H54 (cell line): ENCODE measurements at places on chromosomes 2 and 18.

GRCh38 chr2:241359481-241360045 lies 3.5 kb downstream of the FARP2 start:
- no peak for DNase-seq

DNA sequence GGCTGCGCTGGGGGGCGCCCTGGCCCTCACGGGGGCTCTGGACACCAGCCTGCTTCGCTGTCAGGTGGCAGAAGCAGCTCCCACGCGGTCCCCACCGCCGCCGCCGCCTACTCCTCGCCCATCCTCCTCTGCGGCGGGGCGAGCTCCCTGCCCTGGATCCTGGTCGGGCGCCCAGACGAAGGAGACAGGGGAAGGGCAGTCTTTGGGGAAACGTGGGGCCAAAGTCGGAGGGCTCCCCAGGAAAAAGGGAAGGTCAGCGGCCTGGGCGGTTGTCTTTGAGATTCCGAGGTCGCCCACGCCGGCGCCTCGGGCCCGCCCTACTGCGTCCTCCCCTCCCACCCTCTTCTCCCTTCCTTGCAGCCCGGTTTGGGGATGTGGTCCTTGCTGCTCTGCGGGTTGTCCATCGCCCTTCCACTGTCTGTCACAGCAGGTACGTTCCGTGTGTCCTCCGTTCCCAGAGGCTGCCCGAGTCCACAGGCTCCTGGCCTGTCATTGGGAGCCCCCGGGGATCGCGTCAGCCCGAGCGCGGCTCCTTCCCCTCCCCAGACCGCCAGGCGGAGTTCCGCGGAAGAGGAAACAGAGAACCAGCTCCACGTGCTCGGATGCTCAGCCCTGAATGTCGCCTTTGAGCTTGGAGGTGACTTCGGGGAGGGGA lies 800 bp downstream of the IL1RL2 start:
- DNase-seq = no peak

DNA sequence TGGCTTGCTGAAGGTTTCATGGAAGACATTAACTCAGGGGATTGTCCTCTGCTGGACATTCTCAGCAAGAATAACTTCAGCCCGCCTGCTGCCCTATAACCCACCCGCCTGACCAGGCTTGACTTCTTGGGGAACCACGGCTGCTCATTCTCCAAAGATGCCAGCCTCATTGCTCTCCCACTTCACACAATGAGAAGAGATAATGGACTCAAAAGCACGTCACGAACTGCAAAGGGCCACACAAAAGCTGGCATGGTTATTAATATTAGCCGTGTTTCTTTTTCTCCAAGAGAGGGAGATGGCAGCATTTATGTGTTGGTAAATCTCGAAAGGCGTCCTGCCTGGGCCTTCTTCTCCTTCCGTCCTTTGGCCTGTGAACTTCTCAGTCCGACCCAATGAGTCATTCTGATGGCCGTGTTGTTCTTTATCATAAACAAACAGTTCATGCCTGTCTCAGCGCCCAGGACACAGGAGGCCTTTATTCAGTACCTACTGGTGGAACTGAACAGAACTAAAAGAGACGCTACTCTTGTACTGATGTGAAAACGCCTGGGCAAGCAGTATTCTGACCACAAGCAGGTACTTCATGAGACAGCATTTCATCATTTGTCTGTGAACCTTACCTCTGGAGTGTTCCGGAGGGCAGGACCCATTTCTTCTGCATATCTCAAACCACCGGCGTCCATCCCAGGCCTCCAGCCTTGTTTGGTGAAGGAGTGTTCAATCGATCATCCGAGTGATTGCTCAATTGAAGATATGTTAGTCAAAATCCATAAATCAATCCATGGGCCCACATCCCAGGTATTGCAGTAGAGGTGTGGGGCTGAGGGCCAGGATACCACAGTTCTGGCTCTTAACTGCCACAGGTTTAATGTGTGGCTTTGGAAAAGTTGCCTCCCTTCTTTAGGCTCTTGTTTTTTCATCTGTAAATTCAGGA lies 25.1 kb upstream of the KLHL29 start:
- DNase-seq = no peak

- no peak for DNase-seq
These were observed 5.0 kb downstream of the CXCR2 start for GRCh38 chr2:218130822-218131221.

DNA sequence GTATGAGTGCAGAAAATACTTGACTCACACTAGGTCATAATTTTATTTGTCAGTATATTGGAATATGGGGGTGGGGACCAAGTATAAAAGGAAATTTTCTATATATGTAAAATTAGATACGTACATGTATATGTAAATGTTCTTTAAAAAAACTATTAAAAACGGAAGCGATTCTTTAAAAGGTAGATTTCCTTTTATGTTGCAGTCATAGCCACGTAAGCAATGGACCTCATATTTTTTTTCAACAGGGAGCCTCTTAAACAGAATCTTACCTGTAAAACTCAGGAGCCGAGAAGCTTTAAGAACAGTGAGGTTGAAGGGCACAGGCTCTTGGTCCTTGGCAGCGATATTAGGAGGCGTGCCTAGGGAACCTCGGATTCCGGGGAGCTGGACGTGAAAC lies 3.3 kb downstream of the RHBDD1 start:
- no peak for DNase-seq

GRCh38 chr2:175805442-175806124 lies 196.5 kb downstream of the LNPK start:
- no peak for DNase-seq

- no peak for DNase-seq
These were observed 38.2 kb upstream of the GLI2 start for GRCh38 chr2:120697471-120697870.

DNA sequence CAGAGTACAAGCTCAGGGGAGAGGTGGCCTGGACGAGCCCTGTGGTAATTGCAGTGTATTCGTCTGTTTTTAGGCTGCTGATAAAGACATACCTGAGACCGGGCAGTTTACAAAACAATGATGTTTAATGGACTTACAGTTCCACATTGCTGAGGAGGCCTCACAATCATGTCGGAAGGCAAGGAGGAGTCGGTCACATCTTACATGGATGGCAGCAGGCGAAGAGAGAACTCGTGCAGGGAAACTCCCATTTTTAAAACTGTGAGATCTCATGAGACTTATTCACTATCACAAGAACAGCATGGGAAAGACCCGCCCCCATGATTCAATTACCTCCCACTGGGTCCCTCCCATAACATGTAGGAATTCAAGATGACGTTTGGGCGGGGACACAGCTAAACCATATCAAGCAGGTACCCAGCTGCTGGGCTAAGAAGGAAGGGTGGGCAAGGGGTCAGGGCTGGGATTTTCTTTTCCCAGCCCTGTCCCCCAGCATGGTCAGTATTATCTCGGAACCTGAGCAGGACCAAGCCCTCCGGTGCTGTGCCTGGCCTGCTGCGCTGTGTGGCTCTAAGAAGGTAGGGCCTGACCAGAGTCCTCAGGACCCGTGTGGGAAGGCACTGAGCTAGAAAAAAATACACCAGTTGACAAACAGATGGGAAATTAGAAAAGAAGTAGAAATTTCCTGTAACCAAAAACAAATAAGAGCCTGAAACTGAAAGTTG lies 78.6 kb upstream of the SH3BP4 start:
- no peak for DNase-seq

DNA sequence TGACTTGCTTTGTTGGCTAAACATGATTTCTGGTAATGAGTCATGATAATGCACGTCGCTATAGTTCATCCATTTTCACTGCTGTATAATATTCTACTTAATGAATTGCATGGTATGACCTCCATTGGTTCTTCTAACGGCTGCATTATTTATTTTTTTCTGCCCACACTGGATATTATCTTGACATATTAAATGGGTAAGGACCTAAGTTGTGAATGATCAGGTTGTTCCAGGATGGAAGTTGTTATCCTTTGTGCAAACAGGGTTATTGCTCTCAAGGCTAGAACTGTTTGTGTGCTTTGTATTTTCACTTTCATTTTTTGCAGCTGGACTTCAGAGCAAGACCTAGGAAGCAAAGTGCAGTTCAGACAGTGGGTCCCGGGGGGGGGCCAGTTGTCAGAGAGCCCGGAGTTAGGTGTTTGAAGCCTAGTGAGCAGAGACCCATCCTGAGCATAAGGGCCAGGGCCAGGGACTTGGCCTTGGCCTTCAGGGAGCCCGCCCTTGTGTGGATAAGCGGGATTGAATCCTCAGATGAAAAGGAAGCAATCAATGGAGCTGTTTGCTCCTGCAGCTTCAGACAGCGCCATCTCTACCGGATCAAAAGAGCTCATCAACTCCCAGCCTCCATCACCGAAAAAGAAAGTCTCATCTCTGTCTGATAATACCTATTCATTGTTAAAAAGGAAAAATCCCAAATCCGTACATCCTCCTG lies 48.2 kb downstream of the AGAP1 start:
- DNase-seq = no peak

- no peak for DNase-seq
These were observed 2.2 kb downstream of the SPATS2L start for GRCh38 chr2:200308546-200309295.

GRCh38 chr2:48045613-48046012 lies 139.3 kb upstream of the FBXO11 start:
- DNase-seq = no peak

GRCh38 chr2:10301941-10302478 lies 694 bp upstream of the HPCAL1 start:
- no peak for DNase-seq

GRCh38 chr2:101253703-101254450 lies 1.2 kb downstream of the CNOT11 start:
- DNase-seq = no peak

GRCh38 chr18:41643427-41643826 lies 311.6 kb upstream of the PIK3C3 start:
- no peak for DNase-seq

- no peak for DNase-seq
These were observed 5.3 kb downstream of the OSR1 start for GRCh38 chr2:19352946-19353720.

DNA sequence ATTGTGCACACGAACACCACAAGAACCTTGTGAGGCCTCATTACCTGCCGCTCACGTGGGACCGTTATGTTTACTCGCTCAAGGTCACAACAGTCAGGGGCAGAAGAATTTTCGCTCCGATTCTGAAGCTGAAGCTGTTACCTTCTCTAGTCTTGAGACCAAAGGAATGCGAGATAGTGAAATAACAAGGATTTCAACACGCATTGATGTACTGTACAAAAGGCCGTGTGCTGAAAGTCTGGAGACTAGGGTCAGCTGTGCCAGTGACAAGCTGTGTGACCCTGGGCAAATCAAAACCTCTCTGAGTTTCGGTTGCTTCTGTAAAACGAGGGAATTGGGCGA lies 583 bp downstream of the NEMP2 start:
- DNase-seq = no peak

GRCh38 chr2:175010848-175011254 lies 5.7 kb upstream of the CHN1 start:
- no peak for DNase-seq

DNA sequence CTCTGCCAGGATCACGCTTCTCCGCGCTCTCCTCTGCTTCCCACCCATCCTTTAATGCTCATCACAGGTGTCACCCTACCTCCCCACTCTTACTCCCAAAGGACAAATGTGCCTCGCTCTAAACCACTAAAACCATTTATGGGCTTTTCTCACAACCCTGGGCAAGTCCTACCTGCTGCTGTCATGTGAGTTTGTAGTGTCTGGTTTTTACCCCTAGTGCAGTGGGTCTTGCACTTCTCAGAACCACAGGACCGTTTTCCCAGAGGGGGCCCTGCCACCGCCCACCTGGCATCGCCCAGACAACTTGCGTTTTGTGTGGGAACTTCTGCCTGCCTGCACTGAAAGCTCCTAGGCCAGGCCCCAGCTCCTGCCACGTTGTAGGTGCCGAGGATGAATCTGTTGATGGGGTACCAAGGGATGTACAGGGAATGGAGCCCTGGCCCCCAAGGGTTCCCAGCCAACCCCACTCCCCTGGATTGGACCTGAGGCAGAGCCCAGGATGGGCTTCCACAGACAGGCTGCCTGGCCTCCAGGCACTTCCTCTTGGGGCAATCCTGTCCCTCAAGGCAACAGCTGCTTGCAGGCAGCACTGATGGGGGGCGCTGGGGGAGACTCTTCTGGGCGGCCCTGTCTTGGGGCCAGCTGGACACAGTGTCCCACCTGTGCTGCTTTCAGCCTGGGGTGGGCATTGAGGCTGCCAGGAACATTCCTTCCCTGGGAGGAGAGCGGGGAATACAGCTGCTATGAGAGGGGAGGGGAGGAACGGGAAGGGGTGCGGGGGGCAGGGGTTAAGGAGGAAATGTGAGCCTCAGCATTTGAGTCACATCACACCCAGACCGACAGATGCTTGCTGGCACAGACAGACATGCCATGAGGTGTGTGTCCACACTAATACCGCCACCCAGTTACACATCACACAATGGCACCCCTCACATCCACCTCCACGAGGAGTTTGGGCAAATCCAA lies 176.3 kb downstream of the ZFP36L2 start:
- no peak for DNase-seq

- peak; percentile 1 for DNase-seq
These were observed 9.8 kb downstream of the SLC4A3 start for GRCh38 chr2:219636941-219637841.

GRCh38 chr18:10401930-10402329 lies 52.5 kb upstream of the APCDD1 start:
- DNase-seq = no peak

GRCh38 chr18:68417826-68418225 lies 297.1 kb downstream of the TMX3 start:
- DNase-seq = no peak
